ENCODE measurements at places on chromosomes 6 and 20.

DNA sequence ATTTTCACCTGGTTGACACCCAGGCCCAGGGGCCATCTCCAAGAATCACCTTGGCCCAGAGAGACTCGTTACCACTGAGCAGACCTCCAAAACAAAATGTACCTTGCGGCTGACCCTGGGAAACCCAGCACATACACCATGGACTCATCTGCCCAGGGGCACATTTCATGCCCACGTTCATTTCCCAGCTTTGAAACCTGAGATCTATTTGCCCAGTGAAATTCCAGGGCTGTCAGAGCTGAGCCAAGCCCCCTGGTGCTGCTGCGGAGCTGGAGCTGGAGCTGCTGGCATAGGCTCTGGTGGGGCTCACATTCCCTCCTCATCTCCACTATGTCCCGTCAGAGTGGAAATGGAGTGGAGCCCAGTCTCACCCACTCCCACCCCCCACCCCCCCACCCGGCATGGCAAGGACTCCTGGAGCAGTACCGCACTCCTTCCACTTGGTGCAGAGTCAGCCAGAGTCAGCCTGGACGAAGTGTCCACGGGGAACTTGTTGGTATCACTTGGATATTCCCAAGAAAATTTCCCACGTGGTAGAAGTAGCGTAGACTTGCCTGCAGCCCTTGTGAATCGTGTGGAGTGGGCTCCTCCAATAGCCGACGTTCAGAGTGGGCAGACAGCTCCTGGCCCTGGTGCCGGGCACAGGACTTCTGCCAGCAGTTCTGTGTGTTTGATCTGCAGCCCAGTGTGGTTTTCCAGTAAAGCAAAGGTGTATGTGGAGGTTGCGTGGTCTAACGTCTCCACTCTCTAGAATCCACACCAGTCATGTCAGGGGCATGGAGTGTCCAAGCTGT lies 18.1 kb upstream of the OSER1 start:
- no peak for DNase-seq

DNA sequence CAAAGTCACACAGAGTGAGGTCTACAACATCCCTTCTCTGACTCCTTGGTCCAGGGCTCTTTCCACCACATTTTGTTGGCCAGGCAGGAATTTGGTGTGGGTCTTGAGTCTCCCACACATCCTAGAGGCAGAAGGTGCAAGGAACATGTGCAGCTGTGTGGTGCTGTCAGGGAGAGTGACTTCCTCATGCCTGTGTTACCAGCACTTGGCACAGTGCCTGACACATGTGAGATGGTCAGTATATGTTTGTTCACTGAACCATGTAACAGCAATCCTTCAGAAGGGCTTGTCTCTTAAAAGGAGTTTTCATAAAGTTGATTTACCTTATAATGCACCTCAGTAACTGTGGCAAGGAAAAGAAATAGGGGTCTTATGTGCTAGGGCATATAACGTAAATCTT lies 168.5 kb downstream of the CDC5L start:
- no peak for DNase-seq

DNA sequence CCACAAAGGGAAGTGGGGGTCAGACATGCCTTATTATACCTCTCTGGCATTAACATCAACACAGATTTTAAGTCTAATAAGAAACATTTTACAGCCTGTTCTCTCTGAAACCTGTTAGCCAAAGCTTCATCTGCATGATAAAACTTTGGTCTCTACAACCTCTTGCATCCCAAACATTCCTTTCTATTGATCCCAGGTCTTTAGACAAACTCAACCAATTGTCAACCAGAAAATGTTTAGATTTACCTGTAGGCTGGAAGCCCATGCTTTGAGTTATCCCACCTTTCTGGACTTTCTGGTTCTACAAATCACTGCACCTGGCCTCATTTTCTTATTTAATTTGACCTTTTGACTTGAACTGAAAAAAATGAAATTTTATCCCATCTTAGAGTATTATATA lies 20.8 kb downstream of the MCM8 start:
- DNase-seq, result no peak

DNA sequence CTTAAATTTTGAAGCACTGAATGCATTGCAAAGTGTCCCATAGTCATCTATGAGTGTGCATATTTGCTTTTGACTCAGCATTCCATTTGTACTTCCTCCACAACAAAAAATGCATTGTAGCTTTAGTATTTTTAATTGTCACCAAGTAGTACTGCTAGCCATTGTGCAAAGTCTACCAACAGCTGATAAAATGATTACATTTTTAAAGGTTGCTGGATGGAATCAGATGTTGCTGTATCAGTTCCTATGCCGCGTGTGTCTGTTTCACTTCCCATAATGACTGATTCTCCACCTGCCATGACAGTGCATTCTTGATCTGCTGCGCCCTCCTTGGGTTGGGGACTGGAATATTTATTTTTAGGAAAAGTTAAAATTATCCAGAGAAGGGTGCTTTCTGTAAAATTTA lies 41.2 kb downstream of the SLX4IP start:
- no peak for DNase-seq

DNA sequence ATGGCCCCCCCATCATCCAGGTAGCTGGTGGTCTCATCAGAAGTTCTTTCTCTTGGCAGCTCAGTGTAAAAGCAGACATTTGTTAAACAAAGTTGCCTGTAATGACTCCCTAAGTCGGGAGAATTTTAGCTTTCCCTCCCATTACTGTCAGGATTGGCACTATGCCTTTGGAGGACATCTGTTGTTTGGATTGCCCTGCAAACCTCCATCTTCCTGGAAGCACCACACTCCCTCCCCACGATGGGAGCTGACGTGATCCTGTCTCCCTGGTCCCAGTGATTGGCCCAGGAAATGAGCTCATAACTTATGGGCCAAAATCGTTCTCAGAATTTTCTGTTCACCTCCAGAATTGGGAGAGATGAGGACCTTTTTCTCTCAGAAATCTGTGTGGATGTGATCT lies 42.6 kb upstream of the CNR1 start:
- no peak for DNase-seq
